ENCODE measurements at places on chromosomes 7 and 10.

GRCh38 chr7:106050746-106051117, 61.4 kb downstream of the SYPL1 start:
- DNase-seq: no peak

DNA sequence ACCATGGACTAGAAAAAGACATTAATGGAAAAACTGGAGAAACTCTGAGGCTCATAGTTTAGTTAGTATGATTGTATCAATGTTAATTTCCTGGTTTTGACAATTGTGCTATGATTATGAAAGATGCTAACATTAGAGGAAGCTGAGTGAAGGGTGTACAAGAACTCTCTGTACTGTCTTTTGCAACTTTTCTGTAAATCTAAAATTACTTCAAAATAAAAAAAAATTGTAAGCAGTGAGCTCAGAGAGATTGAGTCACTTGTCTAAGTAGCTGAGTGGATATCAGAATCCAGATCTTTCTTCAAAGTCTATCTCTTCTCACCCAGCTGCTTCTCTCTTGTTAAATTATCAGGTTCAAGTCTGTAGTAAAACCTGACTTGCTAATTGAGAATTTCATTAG, 181.1 kb downstream of the PLCE1 start:
- DNase-seq: no peak

DNA sequence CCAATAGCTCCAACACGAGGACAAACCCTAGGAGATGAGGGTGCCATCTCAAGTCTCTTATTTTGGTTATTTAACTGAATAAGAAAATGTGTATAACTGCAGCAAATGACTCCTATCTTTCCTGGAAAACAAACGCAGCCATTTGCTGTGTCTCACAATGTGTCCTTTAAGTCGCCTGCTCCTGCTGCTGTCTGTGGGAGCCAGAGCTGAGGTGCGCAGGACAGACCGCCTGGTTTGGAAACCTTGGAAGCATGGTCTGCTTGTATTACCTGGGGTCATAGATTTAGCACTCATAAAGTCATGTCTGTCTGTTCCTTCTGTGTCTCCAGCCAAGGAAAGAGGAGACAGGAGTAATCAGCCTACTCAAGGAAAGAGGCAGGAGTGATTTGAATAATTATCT, 760.2 kb downstream of the GRID1 start:
- no peak for DNase-seq

DNA sequence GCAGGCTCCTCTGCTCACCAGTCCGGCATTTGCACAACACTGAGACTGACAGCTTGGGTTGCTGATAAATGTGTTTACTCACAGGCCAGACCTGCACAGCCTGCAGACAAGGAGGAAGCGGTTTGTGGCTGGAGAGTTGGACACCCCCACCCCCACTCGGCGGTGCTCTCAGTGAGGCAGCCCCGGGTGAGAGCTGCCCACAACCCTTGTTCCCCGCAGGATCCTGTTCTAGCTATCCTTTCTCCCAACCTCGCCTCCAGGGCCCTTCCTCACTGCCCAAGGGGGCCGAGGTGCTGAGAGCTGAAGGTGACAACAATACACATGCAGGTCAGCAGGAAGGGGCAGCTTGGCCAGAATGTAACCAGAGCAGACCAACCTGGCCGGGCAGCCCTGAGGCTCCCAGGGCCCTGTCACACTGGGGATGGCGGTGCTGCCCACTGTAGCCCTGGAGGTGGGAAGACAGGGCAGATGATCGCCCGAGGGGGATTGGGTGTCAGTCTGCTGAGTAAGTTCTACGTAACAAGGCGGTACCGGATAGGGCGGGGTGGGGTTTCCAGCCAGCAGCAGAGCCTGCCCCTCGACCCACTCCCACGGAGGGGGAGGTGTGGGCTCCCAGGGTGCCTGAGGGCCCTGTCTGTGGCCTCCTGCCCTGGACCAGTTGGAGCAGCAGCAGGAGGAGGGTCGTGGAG, 2.1 kb upstream of the ADAM8 start:
- no peak for DNase-seq

DNA sequence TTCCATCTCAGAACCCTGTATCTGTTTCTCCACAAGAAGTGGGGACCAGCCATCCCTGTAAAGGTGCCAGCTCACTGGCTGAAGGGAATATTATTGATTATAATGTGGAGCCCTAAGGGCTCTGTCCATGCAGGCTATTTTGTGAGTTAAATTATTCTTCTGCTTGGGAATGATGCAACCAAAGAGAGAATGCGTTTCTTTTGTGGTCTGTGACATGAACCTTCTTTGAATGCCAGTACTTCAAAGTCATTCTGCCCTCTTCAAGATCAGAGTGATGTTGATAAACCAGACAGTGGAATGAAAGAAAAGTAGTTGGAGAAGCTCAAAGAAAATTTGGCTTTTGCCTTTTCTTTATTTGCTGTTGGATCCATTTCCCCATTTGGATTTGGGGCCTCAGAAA, 995.2 kb downstream of the KCNMA1 start:
- DNase-seq: no peak

DNA sequence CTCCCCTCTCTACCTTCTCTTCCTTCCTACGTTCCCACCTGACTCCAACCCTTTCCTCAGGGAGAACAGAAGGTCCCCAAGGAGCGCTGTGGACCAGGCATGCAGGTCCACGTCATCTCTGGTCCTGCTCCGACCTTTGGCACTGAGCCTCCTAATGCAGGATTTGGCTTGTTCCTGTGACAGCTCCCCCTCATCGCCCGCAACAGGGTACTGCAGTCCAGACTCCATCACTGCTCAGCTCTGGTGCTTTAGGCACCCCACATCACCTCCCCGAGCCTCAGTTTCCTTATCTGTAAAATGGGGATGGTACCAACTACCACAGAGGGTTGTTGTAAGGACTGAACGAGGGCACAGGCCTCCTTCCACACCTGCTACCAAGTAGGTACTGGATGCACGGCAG, 54.6 kb downstream of the FHIP2A start:
- no peak for DNase-seq

- no peak for DNase-seq
Observed at GRCh38 chr10:130105724-130106123, 4.9 kb downstream of the C10orf143 start.

DNA sequence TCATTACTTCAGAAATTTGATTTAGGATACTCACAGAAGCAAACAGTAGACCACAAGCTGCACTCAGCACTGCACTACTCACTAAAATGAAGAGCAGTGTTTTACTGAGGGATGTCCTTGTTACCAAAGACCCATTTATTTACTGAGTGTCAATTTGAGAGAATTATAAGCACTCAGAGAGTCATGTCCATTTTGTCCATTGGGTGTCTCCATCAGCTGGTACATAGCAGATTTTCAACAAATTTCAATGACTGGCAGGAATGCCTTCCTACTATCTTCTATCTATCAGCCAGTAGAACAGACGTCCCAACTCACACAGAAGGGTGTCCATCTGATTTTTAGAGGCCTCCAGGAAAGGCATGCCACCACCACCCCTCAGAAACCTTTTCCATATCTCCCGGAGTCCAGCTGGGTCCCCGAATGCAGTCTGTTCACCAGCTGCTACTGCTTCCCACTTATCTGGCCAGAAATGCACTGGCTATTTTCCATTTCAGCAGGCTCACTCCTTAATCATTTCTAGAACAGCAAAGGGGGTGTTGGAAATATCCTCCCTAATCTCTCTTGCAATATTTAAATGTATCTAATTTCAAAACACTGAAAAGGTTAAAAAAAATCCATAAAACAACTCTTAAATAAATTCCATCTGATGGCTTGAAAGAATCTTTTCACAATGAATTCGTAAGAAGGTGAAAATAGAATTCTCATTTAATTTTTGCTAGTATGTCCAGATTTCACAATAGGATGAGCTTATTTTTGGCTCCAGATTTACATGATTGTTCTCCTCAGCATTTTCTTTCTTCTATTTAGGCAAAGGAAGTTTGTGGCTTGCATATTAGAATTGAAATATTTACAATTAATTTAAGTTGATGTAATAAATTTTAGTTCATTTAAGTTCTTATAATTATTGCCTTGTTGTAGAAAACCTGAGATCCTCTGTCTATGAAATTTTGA, 1164.0 kb upstream of the CELF2 start:
- DNase-seq: no peak
